ENCODE measurements at places on chromosomes 4 and X. TPM values are rescaled to one million over a fixed set of nuclear protein-coding genes. Genes with fewer than 3 reads are reported as not detected.

- DNase-seq, result no peak
Measured at GRCh38 chrX:78540171-78540570, 119.0 kb downstream of the RTL3 start.

The MGAT4D gene
- total RNA-seq, result not detected

The NLGN3 gene
- 1.7 TPM for total RNA-seq

GRCh38 chr4:181659202-181659601, 584.0 kb upstream of the TENM3 start:
- no peak for DNase-seq

The DDIT4L gene
- 5.4 TPM for total RNA-seq

Measured in vagina (tissue), 2 donors.